Neuronal stem cell (in vitro differentiated cells): ENCODE measurements at places on chromosomes 2 and 18.

GRCh38 chr18:35155398-35156117 is 85.3 kb upstream of the ZNF397 start:
- DNase-seq = no peak

GRCh38 chr2:98025481-98026037 is 29.8 kb upstream of the TMEM131 start:
- no peak for DNase-seq

- DNase-seq = no peak
These were observed 113.0 kb upstream of the FSIP2 start for GRCh38 chr2:185625604-185626003.

- DNase-seq = no peak
These were observed 5.6 kb upstream of the STPG4 start for GRCh38 chr2:47160660-47161059.

GRCh38 chr2:48089644-48090043 is 183.3 kb upstream of the FBXO11 start:
- no peak for DNase-seq

DNA sequence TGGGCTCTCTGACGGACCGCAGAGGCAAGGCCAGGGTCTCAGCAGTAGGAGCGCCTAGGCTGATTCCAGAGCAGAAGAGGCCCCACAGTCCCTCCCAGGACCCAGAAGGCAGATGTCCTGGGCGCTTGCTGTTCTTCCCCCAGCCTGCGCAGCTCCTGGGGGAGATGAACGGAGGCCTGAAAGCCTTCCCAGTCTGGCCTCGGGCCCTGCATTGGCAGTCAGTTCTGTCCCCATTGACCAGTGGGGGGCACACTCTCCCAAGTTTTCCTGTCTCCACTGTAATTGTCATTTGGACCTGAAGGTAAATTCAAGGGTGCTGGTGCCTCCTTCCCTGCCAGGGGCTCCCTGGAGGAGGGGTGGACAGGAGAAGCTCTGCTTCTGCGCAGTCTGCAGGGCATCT is 345.7 kb downstream of the CYP26B1 start:
- peak; percentile 30 for DNase-seq

DNA sequence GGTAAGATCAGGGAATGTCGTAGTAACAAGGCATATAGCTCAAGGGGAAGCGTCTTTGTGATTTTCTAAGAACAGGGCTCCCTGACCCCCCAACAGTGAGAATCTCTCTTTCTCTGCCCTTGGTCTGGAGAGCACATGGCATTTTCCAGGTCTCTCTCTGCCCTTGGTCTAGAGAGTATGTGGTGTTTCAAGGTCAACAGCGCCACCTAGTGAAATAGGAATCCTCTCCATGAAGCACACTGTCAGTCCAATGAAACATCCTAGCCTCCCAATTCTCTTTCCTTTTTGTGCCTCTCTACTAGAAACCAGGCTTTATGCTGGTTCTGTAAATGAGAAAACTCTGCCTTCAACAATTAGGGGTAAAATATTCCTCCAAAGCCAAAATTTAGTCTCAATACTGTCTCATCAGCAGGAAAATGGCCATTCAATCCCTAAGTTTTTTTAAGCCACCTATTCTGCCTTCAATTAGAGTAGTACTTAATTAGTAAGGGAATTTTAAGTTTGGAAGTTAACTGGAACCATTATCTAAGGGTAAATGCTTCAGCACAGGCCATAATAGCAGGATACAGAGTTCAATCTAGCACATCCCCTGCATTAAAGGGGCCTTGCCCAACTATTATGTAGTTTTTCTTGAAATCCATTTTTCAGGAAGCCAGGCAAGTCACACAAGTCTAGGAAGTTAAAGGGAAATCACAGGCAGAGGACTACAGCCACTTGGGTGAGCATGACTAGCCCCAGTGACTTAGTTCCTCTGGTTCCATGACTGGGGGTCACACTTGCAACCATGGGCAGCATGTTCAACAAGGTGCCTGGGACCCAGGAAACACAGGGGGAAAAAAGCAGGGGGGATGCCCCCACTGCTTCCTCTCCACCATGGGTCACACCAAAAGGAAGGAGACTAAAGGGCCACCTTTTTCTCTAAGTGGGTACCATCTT is 12.4 kb downstream of the DYM start:
- no peak for DNase-seq

DNA sequence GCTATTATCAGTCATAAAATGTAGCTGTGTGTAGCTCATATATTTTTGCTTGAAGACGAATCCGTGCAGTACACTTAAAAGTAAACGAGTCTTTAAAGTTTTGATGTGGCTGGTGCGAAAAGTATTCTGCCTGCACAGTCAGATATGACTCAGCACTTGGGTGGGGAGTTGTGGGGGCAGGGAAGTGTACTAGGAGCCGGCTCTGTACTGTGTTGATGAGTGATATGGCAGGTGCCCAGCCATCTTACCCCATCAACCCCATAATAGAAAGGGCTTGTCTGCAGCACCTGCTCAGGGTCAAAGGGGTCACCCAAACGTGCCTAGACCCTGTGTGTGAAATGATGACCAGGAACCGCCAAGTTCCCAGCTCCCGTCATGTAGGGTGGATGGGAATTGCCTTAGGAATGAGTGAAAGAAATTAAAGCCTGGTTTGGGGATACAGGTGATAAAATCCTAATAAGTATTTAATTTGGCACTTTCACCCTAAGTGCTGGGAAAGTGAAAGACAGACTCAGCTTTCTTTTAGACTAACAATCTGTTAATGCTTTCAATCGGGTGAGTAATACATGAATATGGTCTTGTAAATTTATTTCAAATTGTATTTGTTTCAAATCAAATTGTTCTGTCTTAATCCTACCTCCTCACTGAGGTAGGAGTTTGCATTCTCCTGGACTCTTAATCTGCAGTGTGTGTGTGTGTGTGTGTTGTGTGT is 48.0 kb downstream of the BCL2L11 start:
- no peak for DNase-seq

DNA sequence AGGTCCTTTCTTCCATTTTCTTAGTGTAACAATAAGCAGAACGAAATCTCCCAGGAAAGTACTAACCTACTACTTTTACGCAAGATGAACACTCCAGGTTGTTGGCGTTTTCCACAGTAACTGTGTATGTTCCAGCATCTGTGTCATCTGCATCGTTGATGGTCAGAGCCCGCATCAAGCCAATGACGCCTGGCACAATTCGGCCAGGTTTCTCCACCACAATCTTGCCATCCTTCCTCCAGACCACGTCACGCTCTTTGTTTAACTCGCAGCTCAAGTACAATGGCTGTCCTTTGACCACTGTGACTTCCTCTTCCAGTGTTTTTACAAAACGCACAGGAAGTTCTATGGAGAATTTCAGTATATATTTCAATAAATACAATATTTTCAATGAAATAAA is 155.6 kb downstream of the PLEKHA3 start:
- DNase-seq = no peak

DNA sequence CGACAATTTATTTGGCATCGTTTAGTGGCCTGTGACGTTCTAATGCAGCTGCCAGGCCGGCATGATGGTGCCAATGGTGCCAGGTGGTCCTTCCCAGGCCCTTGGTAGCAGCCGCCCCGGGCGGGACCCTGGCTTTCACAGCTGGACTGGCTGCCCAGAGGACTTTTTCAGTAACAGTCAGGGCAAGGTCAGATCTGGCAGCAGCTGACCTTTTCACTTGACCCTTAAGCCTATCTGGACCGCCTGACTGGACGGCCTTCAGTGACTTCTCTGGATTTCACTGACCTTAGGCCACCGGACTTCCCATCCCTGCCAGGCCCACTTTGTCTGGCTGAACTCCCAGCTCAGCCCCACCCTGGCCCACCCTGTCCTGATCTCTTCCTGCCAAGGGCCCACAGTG is 15.9 kb downstream of the TRIB2 start:
- no peak for DNase-seq

DNA sequence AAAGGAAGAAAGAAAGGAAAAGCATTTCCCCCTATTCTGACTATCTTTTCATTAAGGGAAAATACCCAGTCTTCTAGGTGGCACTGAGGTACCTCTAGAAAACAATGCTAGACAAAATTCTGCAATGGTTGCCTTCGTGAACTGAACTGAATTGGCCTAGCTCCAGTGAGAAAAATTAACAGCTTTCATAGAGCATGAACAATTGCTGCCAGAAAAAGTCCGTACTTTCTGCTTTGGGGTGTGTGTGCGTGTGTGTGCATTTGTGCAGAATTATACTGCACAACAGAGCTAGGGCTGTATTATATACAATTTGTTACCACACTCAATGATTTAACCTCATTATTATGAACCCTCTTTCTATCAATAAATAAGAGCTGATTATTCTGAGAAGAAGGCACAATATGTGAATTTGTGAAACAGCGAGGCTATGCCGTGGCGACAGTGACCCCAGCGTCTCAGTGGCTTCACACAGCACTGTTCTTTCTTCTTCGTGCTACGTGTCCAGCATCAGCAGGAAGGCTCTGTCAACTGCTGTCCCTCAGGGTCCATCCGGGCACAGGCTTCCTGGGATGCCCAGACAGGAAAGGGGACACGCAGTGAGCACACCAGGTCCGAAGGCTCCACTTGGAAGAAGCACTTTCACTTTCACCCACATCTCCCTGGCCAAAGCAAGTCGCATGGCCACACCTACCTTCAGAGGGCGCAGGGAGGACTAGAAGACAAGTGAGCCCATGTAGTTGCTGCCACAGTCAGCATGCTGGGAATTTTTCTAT is 47.5 kb downstream of the PTGR3 start:
- no peak for DNase-seq

- peak; percentile 45 for DNase-seq
These were observed 1.9 kb upstream of the ESPNL start for GRCh38 chr2:238097988-238098871.

DNA sequence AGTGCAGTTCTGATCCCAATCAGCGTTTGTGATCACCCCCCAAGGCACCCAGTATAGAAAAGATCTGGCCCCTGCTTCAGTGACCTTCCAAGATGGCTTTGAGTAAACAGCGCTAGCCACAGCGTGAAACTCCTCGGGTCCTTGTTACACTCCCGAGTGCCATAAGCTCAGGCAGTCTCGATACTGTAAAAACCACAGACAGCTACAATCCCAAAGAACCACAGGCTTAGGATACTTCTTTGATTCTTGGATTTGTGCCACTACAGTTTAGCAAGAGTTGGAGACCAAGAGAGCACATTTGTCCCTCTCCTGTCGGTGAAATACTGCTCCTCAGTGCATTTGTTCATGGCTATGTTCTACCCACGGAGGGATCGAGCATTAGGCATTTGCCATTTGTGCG is 352.5 kb upstream of the ZNF521 start:
- no peak for DNase-seq

- no peak for DNase-seq
These were observed 722.5 kb downstream of the SOCS6 start for GRCh38 chr18:71011389-71011788.

DNA sequence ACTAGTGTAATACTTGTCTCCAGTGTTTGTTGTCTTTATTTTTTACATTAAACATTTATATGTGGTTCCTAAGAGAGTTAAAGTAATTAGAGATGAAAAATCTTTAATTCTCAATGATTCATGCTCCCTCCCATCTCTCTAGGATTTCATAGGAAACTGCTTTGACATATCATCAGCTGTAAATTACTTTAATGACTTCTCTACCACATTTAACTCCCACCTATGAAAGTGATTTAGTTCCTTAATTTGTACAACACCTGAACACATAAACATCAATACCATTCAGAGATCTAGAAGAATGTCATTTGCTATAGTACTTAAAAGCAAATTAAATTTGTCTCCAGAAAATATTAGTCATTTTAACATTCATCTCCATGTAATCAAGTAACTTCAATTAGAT is 524.2 kb upstream of the CHAC2 start:
- DNase-seq = no peak

DNA sequence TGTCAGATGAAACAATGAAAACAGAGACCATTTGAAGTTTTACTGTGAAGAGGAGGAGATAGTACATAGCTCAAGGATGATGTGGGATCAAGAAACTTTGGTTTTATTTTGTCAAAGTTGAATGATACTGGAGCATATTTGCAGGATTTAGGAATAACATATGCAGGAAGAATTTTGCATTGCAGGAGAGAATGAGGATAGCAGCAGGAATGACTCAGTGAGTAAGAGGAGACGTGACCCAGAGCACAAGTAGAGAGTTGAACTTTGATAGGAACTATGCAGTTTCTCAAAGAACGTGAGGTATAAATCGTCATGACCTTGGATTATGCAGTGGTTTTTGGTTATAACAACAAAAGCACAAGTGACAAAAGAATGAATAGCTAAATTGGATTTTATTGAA is 47.7 kb downstream of the MAPRE2 start:
- no peak for DNase-seq

DNA sequence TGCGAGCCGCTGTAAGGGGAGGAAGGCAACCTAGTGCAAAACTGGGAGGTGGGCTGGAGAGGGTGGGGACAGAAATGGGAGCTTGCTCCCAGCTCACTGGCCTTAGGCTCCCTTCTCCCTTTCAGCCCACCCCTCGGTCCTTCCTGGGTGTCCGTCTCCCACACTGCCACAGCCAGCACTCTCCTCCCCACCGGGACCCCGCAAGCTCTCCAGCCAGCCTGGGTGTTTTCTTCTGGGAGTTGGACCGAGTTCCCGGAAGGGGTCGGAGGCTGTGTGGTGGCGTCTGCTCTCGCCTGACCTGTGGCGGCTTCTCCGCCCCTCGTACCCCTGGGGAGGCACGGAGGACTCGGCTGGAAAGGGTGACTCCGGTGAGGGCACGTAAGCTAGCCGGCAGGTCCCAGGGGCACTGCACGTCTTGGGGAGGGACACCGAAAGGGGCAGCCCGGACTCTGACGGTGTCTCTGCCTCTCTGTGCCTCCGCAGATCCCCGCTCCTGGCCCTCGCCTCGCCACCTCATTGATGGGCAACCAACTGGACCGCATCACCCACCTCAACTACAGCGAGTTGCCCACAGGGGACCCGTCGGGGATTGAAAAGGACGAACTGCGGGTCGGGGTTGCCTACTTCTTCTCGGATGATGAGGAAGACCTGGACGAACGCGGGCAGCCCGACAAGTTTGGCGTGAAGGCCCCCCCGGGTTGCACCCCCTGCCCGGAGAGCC is 1.1 kb downstream of the LRATD1 start:
- peak; percentile 29 for DNase-seq

- DNase-seq = peak; percentile 70
These were observed at the start of gene ANTXR1 for GRCh38 chr2:69013142-69013839. Gene ANTXR1, plus strand, starts transcription at chr2:69013179. Its CDS starts 321 bp downstream, at chr2:69013500.

- no peak for DNase-seq
These were observed 427.7 kb upstream of the LYPD1 start for GRCh38 chr2:133097666-133098065.

DNA sequence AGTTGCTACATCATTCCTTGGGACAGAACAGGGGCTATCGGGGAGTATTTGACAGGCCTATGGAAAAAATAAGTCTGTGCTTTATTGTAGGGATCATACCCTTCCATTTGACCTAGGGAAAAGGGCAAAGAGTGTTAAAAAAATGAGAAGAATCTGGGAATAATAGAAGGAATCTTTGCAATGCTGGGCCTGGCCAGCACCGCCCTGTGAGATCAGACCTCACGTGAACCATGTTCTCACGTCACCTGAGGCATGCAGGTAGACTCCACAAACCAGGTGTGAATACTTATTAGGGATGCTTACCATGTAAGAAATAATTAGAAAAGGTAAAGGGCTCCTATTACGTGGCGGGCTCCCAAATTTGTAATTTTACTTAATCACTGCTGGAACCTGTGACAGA is 177.5 kb upstream of the GATA6 start:
- DNase-seq = no peak

GRCh38 chr2:43855292-43855691 is 16.5 kb downstream of the ABCG8 start:
- DNase-seq = no peak
